A549 (cell line): ENCODE measurements at places on chromosomes 4 and X.

- no peak for DNase-seq
These were observed 23.0 kb downstream of the EPGN start for GRCh38 chr4:74331252-74331651.

DNA sequence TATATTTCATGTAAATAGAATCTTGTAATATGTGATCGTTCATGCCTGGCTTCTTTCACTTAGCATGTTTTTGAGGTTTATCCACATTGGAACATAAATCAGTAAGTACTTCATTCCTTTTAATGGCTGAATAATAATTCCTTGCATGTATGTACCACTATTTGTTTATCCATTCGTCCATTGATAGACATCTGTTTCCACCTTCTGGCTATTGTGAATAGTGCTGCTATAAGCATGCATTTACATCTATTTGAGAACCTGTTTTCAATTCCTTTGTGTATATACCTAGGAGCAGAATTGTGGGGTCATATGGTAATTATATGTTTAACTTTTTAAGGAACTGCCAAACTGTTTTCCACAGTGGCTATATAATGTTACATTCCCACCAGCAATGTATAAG is 356.7 kb upstream of the DIPK2B start:
- DNase-seq, result peak; percentile 24

DNA sequence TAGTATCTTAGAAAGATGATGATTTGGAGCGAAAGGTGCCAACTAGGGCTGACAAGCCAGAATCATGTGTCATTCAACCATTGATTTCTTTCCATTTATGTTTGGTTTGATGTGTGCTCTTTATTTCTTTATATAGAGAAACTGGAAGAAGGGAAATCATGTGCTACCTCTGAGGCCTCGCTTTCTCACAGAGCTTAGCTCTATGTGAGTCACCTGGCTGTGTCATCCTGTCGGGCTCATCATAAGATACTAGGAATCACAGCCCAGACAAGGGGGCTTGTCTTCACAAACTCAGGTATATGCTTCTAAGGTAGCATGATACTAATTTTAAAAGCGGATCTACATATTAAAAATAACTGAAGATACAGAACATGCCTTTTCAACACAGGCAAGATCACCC is 81.7 kb upstream of the GPM6B start:
- DNase-seq, result no peak

- no peak for DNase-seq
These were observed 497.5 kb upstream of the IGFBP7 start for GRCh38 chr4:57607566-57608180.

DNA sequence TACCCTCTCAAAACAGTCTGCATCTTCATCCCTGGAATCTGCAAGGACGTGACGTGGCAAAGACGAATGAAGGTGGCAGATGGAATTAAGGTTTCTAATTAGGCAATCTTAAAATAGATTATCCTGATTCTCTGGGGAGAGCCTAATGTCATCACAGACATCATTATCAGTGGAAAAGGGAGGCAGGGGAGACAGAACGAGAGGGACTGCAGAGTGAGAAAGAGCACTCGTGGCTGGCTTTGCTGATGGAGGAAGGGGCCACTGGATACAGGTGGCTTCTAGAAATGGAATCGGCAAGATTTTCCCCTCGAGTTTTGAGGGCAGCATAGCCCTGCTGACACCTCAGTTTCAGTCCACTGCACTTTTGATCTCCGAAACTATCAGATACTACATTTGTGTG is 110.6 kb downstream of the ASMT start:
- no peak for DNase-seq

DNA sequence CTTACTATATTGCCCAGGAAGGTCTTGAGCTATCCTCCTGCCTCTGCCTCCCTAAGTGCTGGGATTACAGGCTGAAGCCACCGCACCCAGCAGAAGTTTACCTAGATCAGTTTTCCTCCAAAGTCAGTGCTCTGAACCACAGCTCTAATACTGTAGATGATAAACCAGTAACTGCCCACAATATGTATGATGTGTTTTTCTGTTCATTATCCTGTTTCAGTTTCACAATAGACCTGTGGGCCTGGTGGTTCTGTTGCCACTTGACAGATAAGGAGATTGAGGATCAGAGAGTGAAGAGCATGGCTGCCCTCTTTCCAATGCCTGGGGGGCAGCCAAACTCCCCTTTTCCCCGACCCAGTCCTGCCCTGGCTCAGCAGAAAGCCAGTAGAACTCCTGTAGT is 87.0 kb downstream of the EFNB1 start:
- DNase-seq, result no peak

DNA sequence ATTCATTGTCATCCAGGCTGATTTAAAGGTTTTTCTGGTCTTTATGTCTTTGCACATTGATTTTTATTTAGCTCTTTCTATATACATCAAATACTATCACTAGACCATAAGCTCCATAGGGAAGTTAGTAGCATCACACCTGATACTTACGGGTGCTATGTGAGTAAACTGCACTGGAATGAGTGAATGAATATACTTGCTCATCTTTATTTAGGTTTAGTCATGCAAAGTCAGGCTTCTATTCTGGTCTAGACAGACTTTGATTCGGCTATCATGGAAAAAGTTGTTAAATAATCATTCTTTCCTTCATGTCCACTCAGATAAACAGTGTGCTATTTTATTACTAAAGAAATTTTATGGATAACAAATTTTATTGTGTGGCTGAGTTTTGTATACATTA is 457.8 kb upstream of the PCDH7 start:
- no peak for DNase-seq

- DNase-seq, result no peak
These were observed 17.2 kb upstream of the HPGDS start for GRCh38 chr4:94359838-94360237.

DNA sequence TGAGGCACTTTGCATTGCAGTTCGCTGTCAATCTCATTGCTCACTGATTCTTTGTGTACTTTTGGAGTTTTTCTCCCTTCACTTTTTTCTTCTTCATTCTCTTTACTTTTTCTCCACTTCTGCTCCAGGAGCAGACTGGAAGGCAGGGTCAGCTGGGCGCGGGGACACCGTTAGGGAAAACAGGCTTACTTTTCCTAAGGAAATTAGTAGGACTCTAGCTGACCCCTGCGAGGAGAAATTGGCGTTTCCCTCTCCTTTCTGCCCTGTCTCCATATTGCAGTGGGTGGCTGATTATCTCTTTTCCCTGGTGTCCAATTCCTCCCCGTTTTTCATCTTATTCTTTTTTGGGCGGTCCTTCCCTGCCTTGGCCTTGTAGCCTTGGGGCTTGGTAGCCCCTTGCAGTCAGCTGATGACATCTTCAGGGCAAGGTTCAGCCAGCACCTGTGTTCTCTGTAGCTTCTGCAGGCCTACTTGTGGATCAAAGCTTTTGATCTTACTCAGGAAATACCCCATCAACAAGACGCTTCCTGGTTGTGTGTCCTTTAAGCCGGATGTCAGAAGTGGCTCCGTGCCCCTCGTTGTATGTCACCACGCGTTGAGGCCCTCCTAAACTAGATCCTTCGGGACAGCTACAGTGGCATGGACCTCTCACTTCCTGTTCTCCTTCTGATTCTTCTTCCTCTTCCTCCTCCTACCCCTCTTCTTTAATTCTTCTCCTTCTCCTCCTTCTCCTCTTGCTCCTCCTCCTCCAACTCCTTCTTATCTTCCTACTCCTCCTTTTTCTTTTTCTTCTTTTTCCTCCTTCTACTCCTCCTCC is 36.1 kb downstream of the NBDY start:
- DNase-seq, result no peak

DNA sequence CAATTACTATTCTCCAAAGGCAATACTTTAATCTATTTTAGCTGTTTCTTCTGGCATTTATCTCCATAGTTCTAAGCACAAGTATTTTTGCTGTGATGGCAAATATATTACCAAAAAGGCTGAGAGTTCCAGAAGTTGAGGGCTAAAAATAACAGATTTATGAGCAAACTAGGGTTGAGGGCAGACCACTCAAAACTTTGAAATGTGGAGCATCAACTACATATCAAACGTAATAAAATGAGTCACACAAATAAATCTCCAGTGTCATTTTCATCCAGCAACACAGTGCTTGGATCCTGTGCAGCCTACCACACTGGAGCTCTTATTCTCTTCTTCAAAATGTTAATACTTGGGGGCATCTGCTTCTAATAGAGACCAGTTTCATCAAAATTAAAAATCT is 163.9 kb downstream of the HS3ST1 start:
- DNase-seq, result no peak

DNA sequence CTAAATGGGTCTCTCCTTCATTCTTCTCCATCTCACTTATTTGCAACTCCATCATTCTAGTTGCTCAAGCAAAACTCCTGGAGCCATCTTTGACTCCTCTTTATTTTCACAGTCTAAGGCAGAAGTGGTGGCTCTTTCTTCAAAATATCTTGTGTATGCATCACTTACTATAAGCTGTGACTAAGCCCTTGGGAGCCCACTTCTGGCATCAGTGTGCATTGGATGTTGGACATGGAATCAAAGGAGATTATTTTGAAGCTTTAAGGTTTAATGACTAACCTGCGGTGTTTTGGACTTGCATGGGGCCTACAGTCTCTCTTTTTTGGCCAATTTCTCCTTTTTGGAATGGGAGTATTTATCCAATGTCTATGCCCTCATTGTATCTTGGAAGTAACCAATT is 276.8 kb downstream of the SPOCK3 start:
- DNase-seq, result no peak

GRCh38 chrX:31572360-31572759 is 500.5 kb upstream of the FTHL17 start:
- no peak for DNase-seq

DNA sequence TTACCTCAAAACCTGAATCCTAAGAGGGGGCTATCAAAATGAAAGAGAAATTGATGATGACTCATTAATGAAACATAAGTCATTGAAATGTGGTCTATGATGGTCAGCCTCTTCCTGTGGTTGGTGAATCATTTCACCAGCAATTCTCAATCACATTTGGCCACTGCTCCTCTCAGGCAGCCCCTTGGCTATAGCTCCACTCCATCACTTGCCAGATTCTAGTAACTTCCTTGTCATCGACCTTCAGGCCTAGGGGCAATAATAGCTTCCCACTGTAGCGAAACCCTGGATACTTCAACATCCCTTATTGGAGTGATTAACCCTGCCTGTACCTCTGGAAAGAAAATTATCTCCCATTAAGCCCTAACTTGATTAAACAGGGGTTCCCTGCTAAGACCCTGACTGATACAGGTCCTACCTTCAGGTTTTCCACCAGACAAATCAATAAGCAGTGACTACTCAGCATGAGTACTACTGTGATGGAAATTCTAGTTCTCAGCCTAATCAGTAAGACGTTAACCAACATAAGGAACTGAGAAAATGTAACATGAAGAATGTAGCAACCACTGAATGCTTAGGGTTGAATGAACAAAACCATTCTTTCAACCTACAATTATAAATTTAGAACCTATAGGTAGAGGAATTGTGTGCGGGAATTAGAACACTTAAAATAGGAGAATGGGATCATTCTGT is 30.4 kb downstream of the ADH7 start:
- DNase-seq, result no peak

DNA sequence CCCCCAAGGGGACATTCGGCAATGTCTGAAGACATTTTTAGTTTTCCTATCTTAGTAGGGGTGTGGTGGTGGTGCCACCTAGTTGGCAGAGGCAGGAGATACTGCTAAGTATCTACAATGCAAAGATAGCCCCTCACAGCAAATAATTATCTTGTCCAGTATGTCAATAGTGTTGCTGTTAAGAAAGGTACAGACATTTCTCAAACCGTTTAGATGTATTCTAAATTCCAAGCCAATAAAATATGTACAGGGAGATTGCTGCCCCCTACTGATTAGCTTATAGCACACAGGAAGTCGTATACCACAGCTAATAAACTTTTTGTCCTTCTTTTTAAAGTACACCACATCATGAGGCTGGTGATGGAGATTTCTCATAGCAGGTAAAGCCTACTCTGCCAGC is 260.5 kb downstream of the TMA16 start:
- no peak for DNase-seq

DNA sequence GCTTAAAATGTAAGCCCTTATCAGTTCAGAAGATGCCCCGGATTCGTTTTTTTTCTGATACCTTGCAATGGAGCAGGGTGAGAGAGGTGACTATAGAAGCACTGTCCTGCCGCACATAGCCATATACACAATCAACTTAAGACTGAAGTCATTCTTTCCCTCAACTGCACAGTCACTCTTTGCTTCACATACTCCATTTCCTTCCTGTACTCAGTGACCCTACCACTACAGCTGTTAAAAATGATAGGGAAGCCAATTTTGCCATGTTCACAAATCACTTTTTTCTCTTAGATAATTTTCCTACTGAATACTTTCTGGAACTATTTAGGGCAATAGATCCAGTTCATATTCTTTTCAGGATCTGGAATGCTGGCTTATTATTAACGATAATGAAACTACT is 300.0 kb downstream of the ANK2 start:
- DNase-seq, result no peak

DNA sequence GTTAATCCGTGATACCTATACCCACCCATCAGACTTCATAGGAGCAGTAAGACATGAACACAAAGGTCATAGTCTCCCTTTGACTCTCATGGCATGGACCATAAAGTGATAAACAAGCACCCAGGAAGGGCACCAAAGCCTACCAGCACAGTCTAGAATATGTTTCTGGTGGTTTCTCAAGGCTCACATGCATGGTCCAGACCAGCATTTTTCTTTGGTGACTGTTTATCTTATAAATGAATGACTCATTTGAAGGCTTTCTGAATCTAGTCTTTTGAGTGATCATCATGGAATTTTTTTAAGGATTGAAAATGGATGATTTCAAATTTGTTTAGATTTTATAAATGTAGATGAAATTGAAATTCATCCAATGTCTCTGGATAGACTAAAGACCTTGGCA is 32.0 kb upstream of the AMELX start:
- no peak for DNase-seq

DNA sequence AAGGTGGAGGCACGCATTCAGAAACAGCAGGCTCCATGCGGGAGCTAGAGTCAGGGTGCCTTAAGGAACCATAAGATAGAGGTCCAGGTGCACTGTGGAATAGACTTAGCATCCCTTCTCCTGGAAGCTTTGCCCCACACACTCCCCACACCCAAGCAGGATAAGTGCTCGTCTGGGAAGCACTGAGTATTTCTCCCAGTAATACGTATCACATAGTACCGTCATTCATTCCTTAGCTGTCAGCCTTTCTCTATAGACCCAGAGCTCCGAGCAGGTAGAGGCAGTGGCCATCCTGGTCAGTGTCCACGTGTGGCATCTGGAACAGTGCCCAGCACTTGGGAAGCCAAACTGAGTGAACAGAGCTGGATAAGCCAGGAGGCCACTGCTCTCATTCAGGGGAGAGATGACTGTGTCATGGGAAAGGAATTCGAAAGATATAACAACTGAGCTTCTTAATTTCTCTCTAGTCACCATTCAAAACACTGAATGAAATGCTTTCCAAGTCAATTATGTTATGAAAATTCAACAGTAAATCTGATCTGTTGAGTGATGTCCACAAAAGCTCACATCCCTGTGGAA is 9.9 kb downstream of the APBB2 start:
- DNase-seq, result peak; percentile 9

DNA sequence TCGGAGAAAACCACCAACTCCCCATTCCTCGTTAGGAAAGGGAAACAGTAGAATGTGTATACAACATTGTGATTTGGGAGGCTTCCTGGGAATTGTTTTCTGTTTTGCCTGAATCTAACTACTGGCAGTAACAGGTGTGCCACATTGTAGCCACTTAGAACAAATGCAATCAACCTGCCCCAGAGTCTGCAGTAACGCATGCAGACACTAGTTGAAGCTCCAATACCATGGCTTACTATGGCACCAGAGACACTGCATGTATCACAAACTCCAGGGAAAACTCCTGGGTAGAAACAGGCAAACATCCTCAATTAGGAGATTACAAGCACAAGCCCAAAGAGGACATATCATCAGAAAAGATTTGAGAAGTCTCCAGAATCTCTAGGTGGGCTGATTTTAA is 154.2 kb upstream of the NEIL3 start:
- peak; percentile 15 for DNase-seq
